Natural killer cell treated with Interleukin-12 subunit alpha and Interleukin-12 subunit beta and Interleukin-15 and Interleukin-18, amount 100 ng/mL, for 72 hours (primary cell): ENCODE measurements at places on chromosomes 5 and 9. TPM values are rescaled to one million over a fixed set of nuclear protein-coding genes. Genes with fewer than 3 reads are reported as not detected.

GRCh38 chr5:78467752-78468357 lies 107.4 kb downstream of the SCAMP1 start:
- DNase-seq, result no peak

The LCN12 gene
- 2.2 TPM for total RNA-seq

- no peak for DNase-seq
Observed at GRCh38 chr9:96482476-96482875, 32.5 kb downstream of the HABP4 start.

The SLC12A2 gene
- 26.1 TPM for total RNA-seq

DNA sequence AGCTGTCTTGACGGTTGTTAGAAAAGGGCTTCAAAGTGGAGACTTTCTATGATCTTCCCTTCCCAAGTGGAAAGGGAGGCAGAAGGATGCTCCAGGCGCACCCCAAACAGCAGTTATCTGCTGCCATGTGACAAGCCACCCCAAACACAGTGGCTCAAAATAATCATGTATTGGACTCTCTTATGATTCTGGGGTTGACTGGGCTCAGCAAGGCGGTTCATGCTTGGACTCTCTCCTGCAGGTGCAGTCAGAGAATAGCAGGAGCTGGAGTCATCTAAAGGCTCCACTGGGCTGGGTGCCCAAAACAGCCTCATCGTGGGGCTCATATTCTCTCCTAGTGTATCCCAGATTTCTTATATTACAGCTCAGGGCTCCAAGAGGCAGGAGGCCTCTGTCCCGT lies 177.6 kb upstream of the IER5L start:
- DNase-seq, result no peak

The DMGDH gene
- total RNA-seq, result not detected

DNA sequence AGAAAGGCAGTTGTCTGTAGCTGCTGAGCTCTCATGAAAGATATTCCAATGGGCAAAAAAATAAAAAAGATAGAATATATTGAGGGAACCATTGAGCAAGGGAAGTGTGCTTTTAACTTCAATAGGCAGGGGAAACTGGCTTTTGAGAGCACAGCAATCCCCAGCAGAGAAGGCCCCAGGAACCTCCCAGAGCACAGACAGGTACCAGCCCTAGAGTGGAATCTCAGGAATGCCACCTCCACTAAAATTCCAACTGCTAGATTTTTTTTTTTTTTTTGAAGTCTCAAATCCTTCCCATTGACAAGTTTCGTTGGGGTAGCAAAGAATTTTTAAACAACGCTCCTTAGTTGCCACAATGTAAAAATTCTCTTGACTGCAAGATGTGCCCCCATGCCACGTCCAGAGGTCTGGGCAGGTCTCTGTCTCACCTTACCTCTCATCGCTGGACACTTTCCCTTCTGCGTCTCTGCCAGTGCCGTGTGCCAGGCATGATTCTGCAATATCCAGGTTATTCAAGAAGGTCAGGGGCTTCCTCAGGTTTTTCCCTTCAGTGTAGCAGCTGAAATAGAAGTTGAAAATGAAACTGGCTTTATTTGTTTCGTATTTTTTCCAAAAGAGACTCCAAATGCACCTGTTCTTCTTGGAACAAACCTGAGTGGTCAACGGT lies 64.2 kb upstream of the IRX1 start:
- DNase-seq, result no peak

GRCh38 chr9:77508396-77508795 lies 139.7 kb downstream of the GNA14 start:
- DNase-seq, result no peak

DNA sequence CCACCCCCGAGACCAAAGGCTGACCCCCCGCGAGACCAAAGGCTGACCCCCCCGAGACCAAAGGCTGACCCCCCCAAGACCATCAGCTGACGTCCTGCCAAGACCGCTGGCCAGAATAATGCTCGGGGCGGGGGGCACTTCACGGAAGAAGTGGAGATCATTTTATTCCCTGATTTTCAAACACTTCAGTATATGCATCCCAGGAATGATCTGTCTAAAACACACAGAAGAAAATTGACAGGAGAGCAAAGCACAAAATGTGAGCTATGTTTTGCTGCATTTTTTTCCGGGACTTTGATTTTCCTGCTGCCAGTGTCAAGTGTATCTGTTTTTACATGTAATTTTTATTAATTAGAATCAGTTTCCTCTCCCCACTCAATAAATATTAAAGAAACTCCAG lies 67.1 kb downstream of the ADAMTS2 start:
- no peak for DNase-seq

DNA sequence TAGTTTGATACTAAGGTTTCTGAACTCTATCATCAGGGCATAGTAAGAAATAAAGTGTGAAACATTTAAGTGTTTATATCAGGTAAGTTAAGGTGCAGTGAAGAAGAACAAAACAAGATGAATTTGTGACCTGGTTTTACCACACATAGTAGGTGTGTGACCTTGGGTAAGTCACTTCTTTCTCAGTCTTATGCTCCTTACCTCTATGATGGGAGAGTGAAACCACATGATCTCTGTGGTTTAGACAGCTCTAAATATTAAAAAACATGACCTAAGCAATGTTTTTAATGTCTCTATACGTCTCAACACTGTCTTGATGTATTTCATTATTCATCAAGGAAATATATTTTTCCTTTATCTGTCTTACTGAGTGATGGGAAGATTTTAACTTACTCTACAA lies 629.6 kb upstream of the DMAC1 start:
- no peak for DNase-seq

DNA sequence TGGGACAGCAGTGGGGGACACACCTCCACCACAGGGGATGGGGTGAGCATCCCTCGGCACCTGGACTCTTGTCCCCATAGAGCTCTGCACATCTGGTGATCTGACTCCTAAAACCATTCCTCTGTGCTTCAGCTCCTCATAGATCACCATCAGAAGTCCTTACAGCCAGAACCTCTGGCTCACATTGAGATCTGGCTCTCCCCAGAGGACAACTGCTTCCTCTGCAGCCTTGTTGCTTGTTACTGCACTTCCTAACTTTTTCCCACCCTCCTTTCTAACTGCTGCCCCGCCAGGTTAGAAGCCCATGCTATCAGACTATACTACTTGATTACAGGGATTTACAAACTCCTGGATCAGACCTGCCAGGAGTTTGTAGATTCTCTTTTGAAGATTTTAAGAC lies 64.5 kb downstream of the ARSB start:
- DNase-seq, result no peak

DNA sequence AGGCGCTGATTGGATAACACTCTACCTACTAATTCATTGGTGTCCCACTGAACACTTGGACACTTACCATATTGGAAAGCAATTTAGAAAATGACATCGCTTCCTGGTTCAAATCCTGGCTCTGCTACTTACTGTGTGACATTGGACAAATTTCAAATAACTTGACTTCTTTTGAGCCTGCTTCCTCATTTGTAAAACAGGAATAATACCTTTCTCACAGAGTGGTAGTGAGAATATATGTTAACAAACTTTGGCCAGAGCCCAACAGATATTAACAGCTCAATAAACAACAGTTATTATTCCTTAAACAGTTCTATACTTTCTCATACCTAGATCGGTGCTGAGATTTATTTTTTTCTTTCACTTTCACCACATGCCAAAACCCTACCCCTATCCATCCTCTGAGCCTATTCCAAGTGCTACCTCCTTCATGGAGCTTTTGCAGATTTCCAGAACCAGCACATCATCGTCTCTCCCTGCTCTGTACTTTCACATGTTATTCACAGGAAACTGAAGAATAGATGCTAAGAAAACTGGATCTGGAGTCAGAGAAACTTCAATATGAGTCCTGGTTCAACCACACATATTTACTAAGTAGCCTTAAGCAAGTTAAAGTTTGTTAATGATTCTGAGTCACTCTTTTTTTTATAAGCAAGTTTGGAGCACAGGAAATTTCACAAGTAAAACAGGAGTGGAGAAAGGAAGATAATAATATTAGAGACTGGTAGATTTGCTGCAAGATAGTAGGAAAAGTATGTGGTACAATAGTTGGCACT lies 92.3 kb downstream of the STRBP start:
- DNase-seq, result no peak

The LHX3 gene
- total RNA-seq, result 0.12 TPM

DNA sequence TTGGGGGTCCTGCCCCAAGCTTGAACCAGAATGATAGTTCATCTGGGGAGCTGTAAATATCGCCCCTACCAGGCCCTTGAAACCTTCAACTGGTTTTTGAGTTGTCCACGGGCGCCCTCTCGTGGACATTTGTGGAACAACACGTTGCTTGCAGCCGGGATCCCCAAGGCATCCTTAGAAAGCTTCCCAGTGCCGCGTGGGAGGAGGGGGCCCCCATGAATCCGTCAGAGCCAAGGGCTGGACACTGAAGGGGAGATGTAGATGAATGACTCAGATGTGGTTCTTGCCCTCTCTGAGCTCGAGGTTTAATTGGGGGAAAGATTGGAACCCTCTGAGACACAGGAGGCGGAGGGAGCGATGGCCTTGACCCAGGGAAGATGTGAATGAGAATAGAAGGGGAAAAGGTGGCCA lies 31.8 kb upstream of the ORM1 start:
- DNase-seq, result peak; percentile 73

The TGFBI gene
- not detected for total RNA-seq
